ENCODE measurements at places on chromosomes 5 and 9.

DNA sequence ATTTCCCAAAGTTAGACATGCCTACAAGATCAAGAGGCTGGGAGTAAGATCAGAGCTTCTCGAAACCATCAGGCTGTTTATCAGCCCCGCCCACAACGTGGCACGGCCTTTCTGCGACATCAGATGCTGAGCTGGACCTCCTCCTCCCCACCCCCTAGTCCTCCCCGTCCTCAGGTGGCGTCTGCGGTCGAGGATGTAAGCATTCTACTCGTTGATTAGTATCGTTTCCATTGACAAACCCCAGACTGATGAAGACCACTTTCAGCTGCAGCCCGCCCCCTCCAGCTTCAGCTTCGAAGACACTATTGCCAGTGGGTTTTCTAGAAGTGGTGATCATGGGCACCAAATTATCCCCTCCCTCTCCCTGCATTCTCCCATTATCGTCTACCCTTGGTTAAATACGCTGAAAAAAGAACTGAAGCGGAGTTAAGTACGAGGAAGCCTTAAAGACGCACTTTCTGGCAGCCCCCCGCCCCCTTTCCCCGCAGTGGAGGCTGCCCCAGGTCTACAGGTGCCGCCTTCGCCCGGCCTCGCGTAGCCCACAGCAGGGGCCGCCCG lies 1.1 kb downstream of the PPIC start:
- DNase-seq, result no peak

DNA sequence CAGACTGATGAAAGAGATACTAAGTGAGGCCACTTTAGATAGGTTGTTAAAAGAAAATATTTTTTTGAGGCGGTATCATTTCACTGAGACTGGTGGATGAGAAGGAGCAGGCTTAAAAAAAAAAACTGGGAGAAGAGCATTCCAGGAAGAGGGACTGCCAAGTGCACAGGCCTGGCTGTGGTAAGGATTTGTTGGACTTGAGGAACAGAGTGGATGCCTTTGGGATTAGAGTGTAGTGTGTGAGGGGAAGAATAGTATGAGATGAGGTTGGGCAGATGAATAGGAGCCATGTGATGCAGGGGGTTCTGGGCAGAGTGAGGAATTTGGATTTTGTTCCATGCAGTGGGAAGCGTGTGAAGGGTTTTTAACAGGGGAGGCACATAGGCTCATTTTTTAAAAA lies 57.9 kb downstream of the PBX3 start:
- no peak for DNase-seq

- DNase-seq, result no peak
These were observed 49.6 kb downstream of the SECISBP2 start for GRCh38 chr9:89367726-89368437.

DNA sequence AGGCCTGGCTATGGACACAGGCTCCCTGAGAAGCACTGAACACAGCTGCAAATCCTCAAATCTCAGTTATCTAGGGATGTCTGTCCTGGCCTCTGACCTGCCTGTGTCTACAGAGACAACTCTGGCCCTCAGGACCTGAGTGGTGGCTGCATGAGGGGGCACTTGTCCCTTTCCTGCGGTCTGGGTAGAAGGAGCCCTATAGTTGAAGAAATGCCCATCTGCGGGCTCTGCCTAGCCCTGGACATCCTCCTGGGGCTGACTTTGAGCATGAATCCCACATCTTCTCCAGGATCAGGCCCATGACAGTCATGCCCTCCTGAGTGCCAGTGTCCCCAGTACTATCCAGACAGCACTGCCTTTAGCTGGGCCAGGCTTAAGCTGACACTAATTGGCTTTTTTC lies 10.0 kb downstream of the DNAJB5 start:
- no peak for DNase-seq

DNA sequence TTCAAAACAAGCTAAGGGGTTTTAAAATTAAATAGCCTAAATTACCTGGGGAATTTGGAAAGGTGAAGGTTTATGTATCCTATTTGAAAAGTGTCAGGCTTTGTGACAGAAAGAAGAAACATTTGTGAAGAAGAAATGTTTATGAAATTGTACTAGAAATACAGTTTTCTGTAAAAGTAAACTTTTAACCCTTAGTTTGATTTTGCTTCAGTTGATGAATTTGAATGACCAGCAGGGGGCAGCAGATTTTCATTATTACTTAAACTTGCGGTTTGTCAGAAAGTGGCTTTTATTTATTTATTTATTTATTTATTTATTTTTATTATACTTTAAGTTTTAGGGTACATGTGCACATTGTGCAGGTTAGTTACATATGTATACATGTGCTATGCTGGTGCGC lies 58.1 kb downstream of the NNT start:
- peak; percentile 36 for DNase-seq

DNA sequence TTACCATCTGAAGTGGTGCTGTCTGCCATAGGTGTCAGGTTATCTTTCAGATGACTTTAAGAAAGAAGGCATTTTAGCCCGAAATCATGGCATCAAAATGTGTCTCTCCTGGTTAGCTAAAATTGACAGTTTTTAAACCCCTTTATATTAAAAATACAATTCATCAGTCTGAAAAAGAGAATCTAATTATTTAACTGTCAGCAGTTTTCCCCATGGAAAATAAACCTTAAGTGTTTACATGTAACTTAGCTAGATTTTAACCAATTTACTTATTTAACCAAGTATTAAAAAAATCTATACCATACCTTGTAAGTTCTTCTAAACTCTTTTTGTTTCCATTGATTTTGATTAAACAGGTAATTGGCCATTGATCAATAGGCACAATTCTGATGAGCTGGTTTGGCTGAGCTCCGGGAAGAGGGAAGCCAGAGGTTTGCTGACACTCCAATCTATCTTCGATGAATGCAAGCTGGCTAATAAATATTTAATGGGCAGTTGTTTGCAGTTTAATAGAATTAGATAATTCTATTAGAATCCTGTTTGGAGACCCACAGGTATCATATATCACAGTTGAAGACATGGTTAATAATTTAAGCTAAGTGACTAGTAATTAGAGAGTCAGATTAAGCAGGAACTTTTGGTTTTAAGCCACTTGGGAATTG lies 114.0 kb downstream of the MAT2B start:
- DNase-seq, result no peak

- DNase-seq, result no peak
These were observed 26.6 kb downstream of the FXN start for GRCh38 chr9:69062195-69062594.

GRCh38 chr5:95110118-95110517 lies 174.8 kb downstream of the MCTP1 start:
- no peak for DNase-seq

GRCh38 chr5:32760091-32760509 lies 49.0 kb downstream of the NPR3 start:
- DNase-seq, result no peak

- no peak for DNase-seq
These were observed 66.7 kb downstream of the DAB2IP start for GRCh38 chr9:121718084-121718483.

DNA sequence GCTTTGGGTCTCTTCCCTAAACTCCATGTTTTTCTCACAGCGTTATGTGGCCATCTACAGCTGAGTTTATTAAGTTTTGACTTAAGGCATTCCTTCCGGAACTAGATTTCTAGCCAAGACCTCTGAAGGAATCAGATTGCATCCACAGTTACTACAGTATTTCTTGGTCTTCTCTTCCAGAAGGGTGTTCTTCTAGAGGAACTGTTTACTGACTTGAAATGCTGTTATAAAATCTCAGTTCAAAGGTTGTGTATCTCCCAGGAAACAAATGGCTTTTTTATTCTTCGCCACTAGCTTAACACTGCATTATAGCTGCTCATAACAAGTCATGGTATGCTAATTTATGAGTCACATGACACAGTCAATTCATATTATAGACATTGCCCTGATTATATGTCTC lies 55.3 kb upstream of the RAD23B start:
- no peak for DNase-seq

DNA sequence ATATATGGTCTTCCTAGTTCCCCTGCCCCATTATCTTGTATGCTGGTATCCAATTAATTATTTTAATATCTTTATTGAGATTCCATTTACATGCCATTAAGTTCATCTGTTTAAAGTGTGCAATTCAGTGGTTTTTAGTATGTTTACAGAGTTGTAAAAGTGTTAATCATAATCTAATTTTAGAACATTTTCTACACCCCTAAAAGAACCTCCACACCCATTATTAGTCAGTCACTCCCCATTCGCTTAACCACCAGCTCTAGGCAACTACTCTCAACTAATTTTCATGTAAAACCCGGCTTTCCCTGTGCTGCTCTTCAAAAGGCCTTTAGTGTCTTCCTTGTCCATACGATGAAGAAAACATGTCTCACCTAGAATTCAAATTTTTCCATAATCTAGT lies 20.8 kb upstream of the CAVIN4 start:
- no peak for DNase-seq

DNA sequence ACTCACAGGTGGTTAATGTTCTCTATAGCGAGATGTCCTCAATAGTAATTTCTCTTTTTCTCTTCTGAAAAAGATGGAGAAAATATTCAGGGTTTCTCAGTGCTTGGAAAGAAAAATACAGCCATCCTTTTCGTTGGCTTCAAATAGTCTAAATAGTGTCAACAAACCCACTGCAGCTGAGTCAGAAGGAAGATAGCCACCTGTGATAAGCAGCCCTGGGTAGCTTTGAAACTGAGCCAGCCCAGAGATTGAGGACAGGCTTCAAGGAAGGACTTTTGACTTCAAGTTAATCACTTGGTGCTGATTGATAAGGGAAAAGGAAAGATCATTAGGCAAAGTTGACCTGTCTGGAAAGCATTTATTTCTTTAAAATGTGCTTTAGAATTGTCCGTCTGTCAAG lies 78.7 kb upstream of the TYRP1 start:
- DNase-seq, result no peak

GRCh38 chr5:110536120-110537115 lies 190.1 kb downstream of the TMEM232 start:
- DNase-seq, result no peak

- DNase-seq, result no peak
These were observed 1203.4 kb upstream of the DMAC1 start for GRCh38 chr9:9002826-9003583.

DNA sequence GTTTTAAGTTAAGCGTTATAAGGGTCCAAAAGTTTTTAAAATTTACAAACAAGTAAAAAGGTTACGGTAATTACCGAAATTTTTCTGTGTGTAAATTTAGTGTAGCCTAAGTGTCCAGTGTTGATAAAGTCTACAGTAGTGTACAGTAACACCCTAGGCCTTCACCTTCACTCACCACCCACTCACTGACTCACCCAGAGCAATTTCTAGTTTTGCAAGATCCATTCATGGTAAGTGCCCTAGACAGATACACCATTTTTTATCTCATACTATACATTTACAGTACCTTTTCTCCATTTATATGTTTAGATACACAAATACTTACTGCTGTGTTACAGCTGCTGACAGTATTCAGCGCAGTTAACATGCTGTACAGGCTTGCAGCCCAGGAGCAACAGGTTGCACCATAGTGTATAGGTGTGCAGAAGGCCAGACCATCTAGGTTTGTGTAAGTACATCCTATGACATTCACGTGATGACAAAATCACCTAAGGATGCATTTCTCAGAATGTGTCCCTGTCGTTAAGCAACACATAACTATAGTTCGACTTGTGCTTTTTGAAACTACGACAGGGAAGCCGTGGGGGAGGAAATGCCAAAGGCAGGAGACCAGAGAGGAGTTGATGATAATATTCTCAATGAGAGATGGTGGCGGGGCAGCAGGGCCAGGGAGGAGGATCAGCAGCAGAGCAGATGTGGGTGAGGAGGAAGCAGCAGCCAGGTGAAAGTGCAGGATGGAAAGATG lies 48.6 kb downstream of the PSMB7 start:
- DNase-seq, result no peak

- no peak for DNase-seq
These were observed 219.5 kb downstream of the KCTD16 start for GRCh38 chr5:144390133-144390532.

DNA sequence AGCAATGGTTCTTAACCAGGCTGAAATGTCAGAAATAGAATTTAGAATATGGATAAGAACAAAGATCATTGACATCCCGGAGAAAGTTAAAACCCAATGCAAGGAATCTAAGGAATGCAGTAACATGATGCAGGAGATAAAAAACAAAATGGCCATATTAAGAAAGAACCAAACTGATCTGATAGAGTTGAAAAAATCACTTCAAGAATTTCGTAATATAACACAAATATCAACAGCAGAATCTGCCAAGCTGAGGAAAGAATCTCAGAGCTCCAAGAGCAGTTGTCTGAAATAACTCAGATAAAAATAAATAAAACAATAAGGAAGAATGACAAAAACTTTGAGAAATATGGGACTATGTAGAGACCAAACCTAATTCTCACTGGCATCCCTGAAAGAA lies 37.8 kb upstream of the TAS2R1 start:
- DNase-seq, result no peak

Data from stimulated activated CD4-positive, alpha-beta T cell treated with anti-CD3 and anti-CD28 coated beads, Interleukin-4, amount 100 ng/mL, for 24 hours (primary cell).